ENCODE measurements at places on chromosomes 3 and 15.

DNA sequence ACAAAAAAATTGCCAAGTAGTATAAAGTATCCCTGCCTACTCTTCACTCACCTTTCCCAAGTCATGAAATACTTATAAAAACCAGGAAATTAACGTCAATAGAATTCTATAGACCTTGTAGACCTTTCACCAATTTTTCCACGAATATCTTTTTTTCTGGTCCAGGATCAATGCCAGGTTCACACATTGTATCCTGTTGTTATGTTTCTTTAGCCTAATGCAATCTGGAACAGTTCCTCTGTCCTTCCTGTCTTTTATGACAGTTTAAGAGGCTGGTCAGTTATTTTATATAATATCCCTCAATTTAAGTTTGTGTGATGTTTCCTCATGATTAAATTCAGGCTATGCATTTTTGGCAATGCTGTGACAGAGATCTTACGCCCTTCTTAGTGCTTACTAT, 63.2 kb upstream of the MAGI1 start:
- DNase-seq: no peak

- DNase-seq: no peak
Measured at GRCh38 chr15:66857694-66858093, 155.7 kb downstream of the SMAD6 start.

DNA sequence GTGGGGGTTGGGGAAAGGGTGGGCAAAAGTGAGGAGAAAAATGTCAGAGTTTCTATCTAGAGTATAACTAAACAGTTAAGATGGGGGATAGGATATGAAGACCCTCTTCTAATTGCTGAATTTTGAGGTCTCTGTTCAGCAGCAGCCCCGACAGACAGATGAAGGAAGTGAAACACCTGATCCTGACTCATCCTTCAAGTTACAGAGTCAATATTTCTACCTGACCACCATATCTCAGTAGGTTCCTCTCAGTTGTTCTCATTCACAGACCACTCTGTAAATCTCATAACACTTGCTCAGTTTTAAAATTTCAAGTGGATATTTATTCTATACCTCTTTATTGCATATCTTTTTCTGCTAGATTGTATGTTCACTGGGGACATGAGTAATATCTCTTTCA, 69.5 kb downstream of the CCDC54 start:
- DNase-seq: no peak

DNA sequence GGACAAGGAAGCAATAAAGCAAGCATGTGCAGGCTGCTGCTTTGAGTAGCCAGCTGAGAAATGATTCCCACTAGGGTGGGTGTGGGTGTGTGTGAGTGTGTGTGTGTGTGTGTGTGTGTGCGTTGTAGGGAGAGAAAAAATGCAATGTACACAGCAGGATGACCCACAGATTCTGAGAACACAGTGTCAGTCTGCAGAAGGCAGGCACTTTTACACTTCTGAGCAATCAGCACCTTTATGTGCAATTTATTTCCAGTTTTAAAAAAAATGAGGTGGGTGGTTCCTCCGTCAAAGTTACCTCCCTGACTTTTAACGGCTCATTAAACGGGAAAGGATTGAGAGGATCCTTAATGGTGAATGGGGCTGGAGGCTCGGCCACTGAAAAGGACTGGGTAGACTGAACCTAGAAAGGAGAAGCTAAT, 38.5 kb upstream of the LIPC start:
- DNase-seq: no peak

GRCh38 chr3:38059148-38059547, 20.1 kb downstream of the DLEC1 start:
- no peak for DNase-seq

DNA sequence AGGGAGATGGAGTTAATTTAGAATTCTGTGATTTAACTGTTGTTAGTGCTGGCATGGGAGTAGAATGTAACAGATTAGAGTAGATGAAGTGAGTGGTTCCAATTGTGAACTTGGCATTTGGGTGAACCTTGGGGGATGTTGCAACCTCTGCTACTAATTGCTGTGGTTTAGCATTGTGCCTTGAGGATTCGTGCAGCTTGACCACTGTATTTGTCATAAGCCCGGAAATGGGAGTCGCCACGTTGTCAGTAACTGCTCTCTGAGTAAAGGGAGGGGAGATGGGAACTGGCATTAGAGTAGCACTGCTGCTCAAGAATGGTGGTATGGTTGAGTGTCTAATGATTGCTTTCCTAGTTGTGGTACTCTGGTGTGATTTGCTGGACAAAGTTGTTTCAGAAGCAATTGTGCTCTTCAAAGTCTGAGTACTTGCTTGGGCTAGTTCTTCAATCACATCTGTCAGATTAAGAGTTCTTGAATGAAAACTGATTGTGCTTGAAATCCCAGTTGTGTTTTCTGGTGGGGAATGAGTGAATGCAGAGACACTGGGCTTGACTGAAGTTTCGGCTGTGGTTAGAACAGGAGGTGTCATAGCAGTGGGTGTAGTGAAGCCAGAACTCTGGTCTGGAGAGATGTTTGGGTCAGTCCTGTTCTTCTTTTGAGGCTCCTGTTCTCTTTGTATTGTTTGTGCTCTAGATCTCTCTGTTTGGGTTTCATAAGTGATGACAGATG, 15.4 kb downstream of the IGSF10 start:
- DNase-seq: no peak

- DNase-seq: no peak
Measured at GRCh38 chr3:133966954-133967353, 62.8 kb downstream of the SLCO2A1 start.

GRCh38 chr3:55519019-55519418, 31.9 kb upstream of the WNT5A start:
- no peak for DNase-seq

- no peak for DNase-seq
Measured at GRCh38 chr3:9146367-9147071, 102.9 kb downstream of the SRGAP3 start.

DNA sequence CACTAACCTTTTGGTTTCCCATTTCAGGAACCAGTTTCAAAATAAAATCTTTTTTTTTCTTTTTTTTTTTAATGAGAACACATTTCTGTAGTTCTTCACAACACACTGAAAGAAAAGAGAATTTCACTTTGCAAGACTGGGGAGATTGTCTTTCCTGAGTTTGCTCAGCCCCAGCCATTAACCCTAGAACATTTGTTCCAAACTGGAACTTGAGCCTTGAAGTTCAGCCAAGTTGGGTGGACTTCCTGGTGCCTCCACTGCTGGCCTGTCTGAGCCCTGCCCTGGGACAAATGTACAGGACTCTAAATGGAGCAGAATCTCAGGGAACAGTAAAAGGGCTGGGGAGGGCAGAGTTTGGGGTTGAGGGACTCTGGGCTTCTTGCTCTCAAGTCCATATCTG, 196.4 kb upstream of the LPP start:
- DNase-seq: no peak

DNA sequence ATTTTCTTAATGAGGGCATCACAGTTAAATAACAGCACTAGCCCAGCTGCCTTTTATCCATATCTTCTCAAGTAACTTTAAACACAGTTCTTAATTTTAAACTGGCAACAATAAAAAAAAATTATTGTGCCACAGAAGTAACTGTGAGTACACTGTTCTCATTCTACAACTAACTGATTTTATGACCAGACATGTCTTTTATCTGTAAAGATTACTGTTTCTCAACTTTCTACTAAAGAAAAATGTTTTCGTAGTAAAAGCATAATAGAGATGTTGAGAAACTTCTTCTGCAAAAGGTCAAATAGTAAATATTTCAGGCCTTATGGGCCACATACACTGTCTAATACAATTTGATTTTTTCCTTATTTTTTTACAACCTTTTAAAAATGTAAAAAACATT, 32.0 kb downstream of the PLOD2 start:
- no peak for DNase-seq

DNA sequence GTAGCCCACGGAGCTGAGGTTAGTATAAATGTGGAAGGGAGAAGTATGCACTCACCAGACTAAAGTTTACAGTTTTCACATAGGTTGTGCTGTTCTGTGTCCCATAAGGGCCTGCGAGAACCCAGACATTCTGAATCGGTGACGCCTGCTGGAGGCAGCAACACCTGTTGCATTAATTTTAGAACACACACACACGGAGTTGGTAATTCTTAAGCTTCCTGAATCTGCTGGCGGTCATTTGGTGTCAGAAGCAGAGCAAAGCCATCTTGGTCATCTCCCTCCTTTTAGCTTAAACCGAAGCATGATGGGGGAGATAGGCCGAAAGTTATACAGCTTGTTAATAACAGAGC, 41.1 kb upstream of the AP3B2 start:
- DNase-seq: peak; percentile 39

DNA sequence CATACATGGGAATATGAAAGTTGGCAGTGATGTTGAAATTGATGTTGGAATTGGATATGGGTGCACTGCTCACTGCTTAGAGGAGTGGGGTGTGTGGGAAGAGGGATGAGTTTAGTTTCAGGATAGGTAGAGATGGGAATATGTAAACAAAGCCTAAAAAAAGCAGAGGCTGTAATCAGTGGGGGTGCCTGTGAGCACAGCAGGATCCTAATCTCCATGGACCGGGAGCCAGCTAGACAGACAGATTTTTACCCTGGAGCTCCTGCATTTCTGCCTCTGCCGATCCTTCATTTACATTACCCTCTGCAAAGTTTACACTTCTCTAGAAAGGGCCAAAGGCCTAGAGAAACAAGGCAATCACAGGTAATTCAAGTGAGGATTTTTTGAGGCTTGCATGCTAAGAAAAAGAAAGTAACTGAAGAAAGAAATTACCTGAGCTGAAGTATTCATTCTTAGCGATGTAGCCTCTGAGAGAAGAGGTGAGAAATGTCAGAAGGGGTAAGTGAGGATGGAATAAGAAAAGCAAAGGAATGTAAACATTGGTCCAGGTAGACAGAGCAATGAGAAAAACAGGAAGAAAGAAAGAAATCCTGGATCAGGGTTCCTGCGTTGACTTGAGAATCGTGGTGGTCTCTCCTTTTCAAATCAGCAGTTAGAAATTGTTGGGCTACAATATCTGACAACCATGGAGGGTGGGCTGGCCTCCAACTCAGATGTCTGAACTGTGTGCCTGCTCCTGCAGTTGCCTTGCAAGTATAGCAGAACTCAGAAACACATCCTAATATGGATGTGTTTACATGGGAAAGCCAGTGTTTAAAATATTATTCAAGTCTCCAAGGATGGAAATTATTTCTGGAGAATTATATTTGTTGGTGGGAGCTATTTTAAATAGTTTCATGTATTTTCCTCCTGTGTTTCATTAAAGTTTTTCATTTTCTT, 79.8 kb downstream of the CRTC3 start:
- no peak for DNase-seq

GRCh38 chr15:55334997-55335396, 16.0 kb downstream of the PIGB start:
- no peak for DNase-seq

DNA sequence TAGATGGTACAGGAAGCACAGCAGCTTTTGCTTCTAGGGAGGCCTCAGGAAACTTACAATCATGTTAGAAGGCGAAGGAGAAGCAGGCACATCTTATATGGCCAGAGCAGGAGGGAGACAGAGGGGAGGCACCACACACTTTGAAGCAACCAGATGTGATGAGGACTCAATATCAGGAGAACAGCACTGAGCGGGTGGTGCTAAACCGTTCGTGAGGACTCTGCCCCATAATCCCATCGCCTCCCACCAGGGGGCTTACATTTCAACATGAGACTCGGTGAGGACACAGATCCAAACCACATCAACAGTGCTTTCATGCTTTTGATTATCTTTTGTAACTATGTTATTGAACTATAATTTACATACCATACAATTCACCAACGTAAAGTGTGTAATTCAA, 7.6 kb upstream of the TMEM44 start:
- peak; percentile 66 for DNase-seq

DNA sequence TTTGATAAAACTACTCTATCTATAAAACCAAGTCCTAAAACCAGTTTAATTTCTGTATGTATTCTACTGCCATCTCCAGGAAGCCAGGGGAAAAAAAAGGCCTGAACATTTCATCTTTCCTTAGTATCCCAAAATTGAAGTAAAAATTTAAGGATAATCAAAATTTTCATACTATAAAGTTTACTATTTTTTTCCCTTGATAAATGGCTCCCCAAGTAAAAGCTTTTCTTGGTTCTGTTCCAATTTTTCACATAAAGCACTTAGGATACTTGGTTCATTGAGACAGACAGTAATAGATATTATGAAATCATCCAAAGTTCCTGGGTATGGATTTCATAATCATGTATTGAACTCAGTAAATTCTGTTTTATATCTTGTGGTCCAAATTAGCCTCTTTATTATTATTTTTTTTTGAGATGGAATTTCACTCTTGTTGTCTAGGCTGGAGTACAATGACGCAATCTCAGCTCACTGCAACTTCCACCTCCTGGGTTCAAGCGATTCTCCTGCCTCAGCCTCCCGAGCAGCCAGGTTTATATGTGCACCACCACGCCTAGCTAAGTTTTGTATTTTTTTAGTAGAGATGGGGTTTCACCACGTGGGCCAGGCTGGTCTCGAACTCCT, 34.5 kb downstream of the ICE2 start:
- no peak for DNase-seq

DNA sequence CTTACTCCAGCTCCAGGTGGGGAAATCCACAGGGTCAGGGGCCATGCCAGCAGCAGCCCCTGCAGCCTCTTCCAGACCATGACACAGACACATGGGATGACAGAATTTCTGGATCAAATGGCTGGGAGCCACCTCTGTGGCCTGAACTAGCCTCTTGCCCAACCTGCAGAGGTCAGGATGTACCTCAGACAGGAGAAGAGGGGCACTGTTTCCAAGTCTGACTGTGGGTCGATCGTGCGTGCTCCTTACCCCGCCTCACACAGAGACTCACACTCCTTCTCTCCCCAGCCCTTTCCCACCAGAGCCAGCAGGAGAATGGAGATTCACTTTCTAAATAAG, 131.9 kb downstream of the FAM43A start:
- no peak for DNase-seq

DNA sequence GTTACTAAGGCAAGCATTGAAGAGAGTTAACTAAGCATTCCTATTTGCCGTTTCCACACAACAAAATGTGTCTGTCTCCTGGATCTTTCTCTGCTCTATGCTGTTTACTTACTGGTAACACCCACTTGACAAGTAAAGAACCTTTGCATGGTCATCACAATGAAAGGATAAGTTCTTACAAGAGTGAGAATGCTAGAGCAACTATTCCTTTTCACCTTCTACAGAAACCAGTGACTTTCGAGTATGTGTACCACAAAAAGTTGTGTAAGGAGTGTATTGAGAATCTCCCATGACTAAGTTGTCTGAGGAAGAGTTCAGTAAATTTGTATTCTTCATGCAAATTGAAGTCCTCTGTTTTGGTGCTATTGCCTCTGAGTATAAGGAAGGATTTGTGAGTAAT, 10.8 kb downstream of the TIPARP start:
- DNase-seq: no peak

GRCh38 chr3:71163198-71163918, 420.2 kb downstream of the FOXP1 start:
- no peak for DNase-seq

DNA sequence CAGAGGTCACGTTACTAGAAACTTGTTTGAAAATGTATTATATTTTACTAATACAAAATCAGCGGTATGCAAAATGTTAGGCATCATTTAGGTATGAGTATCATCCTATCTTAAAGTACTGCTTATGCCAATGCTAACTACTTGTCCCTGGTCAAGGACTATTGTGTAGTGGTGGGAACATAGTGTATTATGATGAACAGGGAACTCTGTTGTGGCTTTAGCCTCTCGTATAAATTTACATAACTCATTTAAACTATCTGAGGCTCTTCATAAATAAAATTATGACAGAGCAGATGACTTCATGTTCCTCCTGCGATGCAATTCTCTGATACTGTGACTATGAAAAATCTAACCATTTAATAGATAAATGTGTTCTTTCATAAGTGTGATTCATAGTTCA, 451.9 kb downstream of the NLGN1 start:
- no peak for DNase-seq

Measured in hematopoietic multipotent progenitor cell treated with erythropoietin and hydrocortisone succinate and interleukin-3 and kit ligand, for 8 days (in vitro differentiated cells).